Stimulated activated CD8-positive, alpha-beta memory T cell treated with anti-CD3 and anti-CD28 coated beads, Interleukin-4, amount 100 ng/mL, for 1 hour (primary cell): ENCODE measurements at places on chromosomes 1 and 21.

GRCh38 chr1:2645776-2646175 lies 13.0 kb upstream of the MMEL1 start:
- DNase-seq: no peak

- no peak for DNase-seq
Observed at GRCh38 chr1:187280031-187280430, 451.3 kb downstream of the PLA2G4A start.

- no peak for DNase-seq
Observed at GRCh38 chr1:13487143-13487868, 26.5 kb downstream of the LRRC38 start.

- DNase-seq: no peak
Observed at GRCh38 chr1:197557302-197557701, 218.0 kb downstream of the DENND1B start.
